ENCODE measurements at places on chromosomes 13 and 19. TPM values are rescaled to one million over a fixed set of nuclear protein-coding genes. Genes with fewer than 3 reads are reported as not detected.

DNA sequence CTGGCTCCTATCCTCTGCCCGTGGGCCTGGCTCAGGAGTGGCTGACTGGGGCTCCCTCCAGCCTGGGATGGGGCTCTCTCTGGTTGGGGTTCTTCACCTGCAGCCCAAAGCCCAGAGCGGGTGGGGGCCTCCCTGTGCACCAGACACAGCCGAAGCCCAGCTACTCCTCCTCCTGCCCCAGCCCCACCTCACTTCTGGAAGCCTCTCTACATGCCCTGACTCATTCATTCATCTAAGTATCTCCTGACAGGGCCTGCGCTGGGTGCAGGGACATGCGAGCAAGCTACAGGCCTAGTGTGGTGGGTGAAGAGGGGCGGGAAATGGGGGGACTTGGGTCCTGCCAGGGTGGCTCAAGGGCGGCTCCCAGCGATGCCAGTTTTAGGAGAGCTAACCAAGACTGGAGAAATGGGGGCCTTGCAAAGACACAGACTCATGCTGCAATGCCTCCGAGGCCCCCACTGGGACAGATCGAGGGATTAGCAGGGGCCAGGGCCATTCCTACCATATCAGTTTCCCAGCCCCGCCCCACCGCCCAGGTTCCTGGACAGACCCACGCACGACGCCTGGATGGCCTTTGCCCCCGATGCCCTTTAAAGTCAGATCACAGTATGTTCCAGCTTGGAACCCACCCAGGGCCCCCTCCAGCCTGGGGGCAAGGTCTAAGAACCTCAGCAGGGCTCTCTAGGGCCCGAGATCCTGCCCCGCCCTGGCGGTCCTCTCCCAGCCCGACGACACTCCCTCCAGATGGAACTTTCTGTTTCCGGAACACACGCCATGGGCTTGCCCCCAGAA lies 12.6 kb downstream of the LSM4 start:
- no peak for DNase-seq

DNA sequence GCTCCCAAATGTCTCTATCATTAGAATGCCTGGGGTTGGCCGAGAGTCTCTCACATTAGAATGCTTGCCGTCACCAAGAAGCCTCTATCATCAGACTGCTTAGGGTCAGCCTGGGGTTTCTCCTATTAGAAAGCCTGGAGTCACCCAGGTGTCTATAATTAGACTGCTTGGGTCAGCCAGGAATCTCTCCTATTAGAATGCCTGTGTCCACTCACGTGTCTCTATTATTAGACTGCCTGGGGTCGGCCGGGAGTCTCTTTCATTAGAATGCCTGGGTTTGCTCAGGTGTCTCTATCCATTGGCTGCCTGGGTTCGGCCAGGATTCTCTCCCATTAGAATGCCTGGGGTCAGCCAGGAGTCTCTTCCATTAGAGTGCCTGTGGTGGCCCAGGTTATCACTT lies 1453.1 kb downstream of the UQCRFS1 start:
- no peak for DNase-seq

GRCh38 chr19:19151418-19151817 lies 13.1 kb upstream of the TMEM161A start:
- DNase-seq: no peak

DNA sequence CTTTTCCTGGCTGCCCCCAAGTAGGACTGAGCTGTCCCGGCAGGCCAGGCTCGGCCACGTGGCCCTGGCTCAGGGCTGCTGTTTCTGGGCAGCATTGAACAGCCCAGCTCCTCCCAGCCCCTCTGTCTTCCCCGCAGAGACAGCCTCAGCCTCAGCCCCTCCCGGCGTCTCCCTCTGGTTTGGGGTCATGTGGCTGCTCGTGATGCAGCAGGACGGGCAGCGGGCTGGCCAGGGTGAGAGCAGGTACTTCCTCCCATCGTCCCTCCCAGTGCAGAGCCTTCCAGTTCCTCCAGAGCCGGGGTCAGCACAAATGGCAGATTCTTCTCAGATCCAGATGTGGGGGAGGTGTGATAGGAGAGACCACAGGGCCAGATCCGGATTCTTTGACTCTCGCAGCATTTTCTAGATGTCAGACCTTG lies 114.6 kb downstream of the KDM4B start:
- DNase-seq: peak; percentile 93

DNA sequence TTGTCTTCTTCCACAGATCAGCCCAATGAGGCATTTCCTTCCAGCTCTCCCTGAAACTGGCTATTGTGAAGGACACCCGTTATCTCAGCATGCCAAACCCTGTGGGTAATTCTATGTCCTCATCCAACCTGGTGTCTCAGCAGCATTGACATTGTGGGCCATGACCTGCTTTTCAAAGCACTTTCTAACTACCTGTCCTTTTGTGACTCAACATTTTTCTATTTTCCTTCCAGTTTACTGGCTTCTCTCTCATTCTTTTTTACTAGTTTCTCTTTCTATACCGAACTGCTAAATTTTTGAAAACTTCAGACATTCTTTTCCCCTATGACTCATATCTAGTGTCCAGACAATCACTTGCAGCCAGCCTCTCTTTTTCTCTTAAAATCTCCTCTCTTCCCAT lies 136.4 kb upstream of the HTR2A start:
- no peak for DNase-seq

GRCh38 chr19:55544014-55544413 lies 1.3 kb downstream of the SBK3 start:
- no peak for DNase-seq

- no peak for DNase-seq
Measured at GRCh38 chr13:93108111-93108601, 118.5 kb upstream of the GPC6 start.

- DNase-seq: no peak
Measured at GRCh38 chr13:43725460-43725859, 61.3 kb downstream of the ENOX1 start.

DNA sequence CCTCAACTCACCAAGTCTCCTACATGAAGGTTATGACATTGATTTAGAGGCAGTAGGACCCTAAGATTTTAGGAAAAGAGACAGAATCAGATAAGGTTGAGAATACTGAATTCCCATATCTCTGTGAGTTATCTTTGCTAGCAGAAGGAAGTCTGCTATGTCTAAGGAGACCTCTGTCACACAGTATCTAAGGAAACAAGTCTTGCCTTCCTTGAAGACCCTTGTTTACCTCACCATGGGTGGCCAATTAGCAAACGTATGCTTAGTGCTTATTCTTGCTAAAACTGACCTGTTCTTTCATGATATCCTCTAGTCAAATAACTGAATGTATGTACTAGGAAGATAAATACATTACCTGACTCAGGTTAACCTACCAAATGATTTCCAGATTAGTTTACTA lies 855.4 kb upstream of the SLITRK1 start:
- no peak for DNase-seq

GRCh38 chr19:43570174-43570791 lies 5.0 kb downstream of the XRCC1 start:
- no peak for DNase-seq

DNA sequence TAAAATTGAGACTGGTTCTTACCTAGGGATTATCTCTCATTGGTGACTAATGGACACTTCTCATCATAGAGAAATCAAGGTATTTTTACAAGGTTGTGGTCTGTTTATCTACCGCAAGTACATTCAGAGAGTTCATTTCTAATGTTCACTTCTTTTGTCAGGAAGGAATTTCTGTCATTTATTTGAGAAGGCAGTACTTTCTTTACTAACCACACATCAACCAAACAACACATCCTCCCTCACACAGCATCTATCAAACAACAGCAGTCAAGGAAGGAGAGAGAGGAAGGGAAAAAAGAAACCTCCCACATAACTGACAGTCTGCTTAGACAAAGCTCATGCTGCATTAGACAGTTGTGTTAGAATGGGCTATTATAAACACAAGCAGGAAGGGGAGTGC lies 182.3 kb upstream of the KLF12 start:
- DNase-seq: no peak

DNA sequence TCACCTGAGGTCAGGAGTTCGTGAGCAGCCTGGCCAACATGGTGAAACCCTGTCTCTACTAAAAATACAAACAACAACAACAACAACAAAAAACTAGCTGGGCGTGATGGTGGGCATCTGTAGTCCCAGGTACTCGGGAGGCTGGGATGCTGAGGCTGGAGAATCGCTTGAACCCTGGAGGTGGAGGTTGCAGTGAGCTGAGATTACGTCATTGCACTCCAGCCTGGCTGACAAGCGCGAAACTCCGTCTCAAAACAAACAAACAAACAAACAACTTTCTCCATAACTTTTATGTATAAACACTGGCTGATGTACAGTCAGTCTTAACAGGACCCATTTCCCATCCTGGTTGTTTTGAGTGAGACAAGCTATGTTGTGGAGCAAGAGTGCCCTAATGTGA lies 5.8 kb upstream of the CYP4F8 start:
- no peak for DNase-seq

DNA sequence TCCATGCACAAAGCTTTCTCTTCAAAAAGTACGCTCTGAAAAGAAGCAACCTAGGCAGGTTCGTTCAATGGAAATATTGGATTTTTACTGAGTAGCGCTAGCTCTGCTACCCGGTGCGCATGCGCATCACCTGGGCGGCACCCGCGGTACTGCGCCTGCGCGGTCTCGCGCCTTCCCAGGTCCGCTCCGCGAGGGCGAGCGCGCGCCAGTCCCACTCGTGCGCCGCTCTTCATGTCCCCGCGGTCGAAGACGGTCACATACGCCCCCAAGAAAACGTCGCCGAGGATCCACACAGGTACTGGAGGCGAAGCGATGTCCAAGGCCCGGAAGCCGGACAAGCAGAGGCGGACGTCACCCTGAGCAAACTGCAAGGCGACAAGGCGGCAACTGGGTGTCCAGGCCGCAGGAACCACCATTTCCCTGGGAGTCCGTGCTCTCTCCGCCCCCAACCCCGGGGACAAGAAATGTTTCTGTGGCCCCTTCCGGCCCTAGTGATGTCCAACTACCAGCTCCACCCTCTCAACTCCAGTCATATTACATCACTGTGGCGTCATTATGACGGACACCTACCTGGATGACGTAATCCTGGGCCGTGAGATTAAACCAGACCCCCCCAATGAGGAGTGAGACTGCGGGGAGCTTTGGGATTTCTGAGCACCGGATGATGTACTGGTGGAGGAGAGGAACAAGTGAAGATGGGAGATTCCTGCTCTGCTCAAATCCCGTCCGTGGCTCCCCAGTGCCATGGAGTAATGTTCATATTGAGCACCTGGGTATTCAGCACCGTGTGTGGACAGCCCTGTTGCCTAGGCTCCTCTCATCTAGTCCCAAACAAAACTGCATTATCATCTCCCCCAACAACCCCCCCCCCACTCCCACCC lies 4.8 kb upstream of the KCNC3 start:
- DNase-seq: peak; percentile 20

DNA sequence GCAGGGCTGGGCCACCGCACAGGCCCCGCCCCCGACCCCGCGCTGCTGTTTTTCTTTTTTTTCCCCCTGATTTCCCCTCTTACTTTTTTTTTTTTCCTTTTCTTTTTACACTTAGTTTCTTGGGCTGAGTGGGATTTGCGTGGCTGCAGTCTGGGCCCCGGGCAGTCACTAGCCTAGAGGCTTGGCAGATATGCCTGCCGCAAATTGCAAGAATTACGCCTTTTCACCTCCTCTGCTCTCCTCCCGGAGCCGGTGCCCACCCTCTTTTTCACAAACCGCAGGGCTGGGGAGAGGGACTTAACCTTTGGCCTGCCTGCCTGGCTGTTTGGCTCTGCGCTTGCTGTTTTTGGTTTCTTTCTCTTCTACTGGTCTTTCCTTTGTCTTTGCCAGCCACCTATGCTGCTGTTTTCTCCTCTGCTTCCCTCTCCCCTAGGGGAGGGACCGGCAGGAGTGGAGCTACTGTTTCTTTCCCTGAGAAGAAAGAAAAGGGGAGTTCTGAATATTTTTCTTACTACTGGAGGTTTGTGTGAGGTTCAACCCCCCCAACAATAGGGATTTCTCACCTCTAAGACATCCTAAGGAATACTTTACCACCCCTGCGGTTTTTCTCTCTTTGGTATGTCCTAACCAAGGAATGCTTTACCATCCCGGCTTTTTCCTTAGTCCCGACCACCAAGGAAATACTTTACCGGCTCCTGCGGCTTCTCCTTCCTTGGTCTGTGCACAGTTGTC lies 11.0 kb downstream of the ZNF552 start:
- no peak for DNase-seq

DNA sequence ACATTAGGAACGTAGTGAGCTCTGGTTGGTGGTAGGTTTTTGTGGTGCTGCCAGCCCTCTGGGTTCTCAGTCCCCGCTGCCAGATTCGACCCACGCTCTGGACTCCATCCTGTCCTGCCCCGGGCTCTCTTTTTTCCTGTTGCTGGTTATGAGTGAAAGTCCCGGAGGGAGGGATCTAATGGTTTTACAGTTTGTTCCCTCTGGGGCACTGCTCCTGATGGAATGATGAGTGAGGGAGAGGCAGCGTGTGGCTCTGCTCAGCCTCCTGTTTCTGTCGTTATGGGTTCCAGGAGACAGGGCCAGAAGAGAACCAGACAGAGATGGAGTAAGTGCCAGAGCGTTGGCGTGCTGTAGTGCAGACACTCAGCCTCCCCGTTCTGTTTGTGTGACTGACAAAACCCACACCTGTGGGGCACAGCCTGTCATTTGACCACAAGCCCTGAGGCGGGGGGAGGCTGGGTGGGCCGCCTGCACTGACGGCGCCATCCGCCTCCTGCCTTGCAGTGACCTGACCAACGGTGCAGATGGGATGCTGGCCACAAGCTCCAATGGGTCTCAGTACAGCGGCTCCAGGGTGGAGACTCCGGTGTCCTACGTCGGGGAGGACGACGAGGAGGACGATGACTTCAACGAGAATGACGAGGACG lies 18.3 kb downstream of the ATP4B start:
- no peak for DNase-seq

DNA sequence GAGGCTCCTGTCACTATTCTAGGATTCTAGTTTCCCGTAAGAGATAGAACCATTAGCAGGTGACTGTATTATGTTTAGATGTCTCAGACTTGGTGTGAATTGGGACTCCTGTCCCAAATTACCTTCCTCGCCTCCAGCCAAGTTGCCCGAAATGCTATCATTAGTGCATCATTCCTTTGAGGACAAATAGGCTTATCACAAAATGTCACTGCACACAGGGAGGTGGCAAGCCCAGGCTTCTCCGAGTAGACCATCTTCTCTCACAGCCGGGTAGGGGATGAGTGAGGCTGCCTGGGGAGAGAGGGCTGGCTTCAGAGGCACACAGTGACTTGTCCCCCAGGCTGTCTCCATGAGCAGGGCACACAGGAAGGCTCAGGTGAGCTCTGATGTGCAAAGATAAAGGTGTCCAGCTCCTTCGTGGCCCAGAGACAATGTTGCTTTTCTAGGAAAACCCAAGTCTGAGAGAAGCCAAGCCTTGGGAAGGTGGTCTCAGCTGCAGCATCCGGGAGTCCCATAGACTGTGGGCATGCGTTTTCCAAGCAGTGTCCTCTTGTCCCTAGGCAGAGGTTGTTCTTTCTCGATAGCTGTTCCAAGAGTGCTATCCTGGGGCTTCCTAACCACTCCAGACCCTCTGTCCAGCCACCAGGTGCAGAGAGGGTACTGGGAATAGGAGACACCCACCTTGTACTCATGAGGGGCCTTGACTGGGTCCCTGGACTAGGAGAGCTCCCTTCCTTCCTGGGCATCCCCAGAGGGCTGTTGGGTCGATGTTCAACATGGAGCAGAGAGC lies 163.1 kb upstream of the TSHZ3 start:
- DNase-seq: no peak

The SIRT6 gene
- 12.1 TPM for total RNA-seq

The OVOL3 gene
- total RNA-seq: not detected

The CYP4F11 gene
- total RNA-seq: 0.79 TPM

The PARP4 gene
- total RNA-seq: 37.9 TPM

The GGACT gene
- 9.2 TPM for total RNA-seq

The FUT3 gene
- total RNA-seq: 3.0 TPM
